ENCODE measurements at places on chromosomes 1 and 21. TPM values are rescaled to one million over a fixed set of nuclear protein-coding genes. Genes with fewer than 3 reads are reported as not detected.

Gene LCE3E
- total RNA-seq = not detected

Gene C1orf210
- total RNA-seq = not detected

Gene ANKRD45
- not detected for total RNA-seq

Gene SPATA21
- total RNA-seq = not detected
